ENCODE measurements at places on chromosomes 4 and X. TPM values are rescaled to one million over a fixed set of nuclear protein-coding genes. Genes with fewer than 3 reads are reported as not detected.

- no peak for DNase-seq
Measured at GRCh38 chr4:71472946-71473345, 134.1 kb downstream of the SLC4A4 start.

DNA sequence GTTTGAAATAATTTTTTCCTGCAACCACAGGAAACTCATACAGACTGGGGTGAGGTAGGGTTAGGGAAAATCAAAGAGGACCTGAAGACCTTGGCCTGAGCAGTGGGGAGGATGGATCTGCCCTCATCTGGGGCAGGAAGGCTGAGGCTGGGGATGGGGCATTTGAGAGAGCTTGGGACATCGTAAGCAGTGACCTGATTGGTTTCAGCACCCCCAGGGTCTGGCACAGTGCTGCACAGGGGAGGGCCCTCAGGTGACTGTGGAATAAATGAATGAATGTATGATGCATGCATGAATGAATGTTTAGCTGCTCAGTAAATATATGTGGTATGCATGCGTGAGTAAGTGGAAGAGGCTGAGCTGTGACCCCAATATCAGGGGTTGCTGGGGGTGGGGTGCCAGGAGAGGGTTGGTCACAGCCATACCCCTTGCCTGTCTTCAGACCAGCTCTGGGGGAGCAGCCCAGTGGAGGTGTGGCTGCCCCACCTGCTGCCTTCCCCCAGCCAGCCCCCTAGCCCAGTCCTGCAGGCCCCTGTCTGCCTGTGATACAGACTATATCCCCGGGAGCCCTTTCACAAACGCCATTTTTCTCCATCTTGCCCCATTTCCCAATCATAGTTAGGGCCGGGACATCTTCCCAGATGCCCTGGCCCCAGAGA is 11.0 kb upstream of the TNIP2 start:
- no peak for DNase-seq

DNA sequence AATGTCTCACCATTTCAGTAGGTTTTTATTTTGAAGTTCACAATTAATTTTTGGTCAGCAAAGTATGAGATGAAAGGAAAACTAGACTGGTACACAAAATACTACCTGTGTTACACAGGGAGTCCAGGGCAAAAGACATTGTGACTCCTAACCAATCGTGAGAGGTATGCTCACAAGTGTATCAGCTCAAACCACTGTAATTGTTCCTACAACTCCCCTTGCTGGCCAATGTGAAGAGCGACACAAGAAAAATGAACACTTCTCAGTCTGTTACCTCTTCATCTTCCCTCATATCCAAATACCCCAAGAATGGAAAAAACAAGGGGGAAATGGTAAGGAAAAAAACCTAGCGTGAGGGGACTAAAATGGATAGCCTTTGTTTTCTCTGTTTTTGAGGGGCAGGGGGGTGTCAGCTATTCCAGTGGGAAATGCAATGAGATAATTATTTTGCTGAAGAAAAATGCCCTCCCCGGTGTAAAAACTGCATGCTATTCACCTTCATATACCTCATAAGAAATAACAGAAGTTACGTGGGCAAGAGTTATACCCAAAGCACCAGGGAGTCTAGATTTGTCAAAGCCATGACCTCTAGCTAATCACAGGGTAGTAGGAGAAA is 30.6 kb upstream of the NSUN7 start:
- no peak for DNase-seq

DNA sequence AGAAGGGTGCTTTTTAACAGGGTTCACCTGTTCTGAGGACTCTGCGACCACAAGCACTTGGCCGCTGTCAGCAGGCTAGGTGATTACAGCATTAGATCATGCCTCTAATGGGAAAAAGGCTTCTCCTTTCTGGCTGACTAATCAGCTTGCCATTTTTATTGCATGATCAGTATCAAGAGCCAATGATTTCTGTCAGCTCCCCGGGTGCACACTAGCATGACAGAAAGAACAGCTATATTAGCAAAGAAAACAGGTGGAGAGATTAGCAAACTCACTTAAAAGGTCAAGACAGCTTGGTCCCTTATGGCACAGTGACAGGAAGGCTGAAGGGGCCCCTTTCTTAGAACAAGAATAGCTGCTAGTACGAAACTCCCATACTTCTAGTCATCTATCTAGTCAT is 170.0 kb downstream of the SMIM20 start:
- DNase-seq = no peak

IL2RG gene
- 1.4 TPM for polyA plus RNA-seq

DNA sequence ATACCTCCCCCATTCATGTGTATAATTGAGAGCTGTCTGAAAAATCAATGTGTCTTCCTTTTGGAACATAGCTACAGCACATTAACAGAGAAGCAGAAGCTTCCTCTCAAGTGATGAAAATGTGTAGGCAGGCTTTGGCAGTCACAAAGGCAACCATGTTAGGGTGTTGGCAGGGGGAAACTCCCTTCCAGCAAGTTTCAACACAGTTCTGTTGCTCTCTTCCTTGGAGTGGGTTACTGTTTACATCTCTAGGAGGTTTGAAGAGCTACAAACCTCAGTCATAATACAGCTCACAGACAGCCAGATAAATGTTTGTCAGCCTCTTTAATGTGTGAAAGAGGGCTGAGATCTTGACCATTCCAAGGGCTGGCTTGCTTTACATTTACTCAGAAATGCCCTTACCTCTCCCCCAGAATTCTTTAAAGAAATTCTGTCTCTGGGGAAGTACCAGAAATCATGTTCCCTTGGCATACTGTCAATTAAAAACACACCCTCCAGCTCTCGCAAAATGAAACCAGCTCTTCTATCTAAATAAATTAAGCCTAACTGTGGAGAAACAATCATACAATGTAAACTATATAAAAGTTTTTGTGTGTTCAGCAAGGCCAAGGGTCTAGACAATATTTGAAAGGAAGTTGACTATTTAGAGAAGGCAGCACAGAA is 18.9 kb downstream of the ZBTB33 start:
- DNase-seq = no peak

Data from right renal cortex interstitium (tissue), 3 donors.